Activated CD4-positive, alpha-beta T cell treated with anti-CD3 and anti-CD28 coated beads, Interleukin-2, Interleukin-6, amounts not matched to agents 100 ng/mL and 50 ng/mL, durations not matched to agents 16 hours and 8 hours (primary cell): ENCODE measurements at places on chromosomes 3 and 15.

GRCh38 chr3:174337227-174337626, 521.9 kb upstream of the NAALADL2 start:
- no peak for DNase-seq

DNA sequence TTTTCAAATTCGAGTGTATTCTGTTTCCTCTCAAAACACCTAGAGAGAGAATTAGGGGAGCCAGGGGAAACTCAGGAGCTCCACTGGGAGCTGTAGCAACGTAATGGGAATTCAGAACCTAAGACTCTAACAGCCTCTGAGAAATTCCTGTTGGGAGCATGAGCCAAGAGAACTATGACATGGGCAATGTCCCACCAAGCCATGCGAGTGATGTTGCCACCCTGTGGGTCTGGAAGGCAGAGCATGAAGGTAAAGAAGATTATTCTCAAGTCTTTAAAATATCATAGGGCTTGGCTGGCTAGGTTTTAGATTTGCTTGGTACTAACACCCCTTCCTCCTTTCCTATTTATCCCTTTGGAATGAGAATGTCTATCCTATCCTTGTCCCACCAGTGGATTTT, 392.6 kb upstream of the ADAMTS9 start:
- DNase-seq: no peak

DNA sequence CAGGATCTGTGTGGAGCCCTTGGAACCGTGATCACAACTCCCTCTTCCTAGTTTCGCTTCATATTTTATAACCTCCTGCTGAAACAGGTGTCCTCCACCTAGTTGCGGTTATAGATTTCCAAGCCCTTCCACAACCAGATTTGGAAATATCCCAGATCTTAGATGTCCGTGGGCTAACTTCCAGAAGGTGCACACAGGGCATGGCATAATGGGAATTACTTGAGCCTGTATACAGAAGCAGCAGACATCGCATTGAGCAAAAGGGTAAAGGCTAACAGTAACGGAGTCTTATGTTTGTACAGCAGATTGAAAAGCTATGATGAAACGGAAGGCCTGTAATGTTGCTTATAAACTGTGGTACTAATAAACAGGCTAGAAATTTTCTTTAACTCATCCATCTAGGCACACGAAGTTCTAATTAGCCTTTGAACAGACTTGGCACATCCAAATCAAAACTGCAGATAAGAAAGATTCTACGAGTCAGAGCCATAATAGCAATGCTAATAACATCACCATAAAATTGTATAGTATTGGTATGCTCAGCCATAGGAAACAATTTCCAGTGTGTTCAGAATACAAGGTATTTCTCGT, 1.2 kb upstream of the USF3 start:
- DNase-seq: no peak

DNA sequence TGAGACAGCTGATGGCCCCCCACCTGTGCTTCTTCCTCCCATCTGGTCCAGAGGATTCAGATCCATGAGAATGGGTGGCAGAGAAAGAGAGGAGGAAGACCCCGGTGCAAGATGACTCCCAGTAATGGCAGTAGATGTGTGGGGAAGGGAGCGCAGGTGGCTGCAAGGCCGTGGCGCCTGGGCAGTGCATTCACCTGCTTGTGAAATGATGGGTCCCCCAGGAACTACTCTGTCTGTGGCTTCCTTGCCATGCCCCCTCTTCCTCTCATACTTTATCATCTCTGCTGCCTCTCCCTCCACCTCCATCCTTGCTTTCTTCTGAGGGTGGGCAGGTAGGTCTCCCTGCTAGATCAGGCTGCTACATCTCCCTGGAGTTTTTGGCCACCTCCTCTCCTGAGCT, 23.3 kb downstream of the ZNF710 start:
- no peak for DNase-seq

- no peak for DNase-seq
Measured at GRCh38 chr3:4865714-4866113, 113.5 kb upstream of the BHLHE40 start.

- DNase-seq: no peak
Measured at GRCh38 chr3:25665315-25666280, 891 bp upstream of the TOP2B start.

DNA sequence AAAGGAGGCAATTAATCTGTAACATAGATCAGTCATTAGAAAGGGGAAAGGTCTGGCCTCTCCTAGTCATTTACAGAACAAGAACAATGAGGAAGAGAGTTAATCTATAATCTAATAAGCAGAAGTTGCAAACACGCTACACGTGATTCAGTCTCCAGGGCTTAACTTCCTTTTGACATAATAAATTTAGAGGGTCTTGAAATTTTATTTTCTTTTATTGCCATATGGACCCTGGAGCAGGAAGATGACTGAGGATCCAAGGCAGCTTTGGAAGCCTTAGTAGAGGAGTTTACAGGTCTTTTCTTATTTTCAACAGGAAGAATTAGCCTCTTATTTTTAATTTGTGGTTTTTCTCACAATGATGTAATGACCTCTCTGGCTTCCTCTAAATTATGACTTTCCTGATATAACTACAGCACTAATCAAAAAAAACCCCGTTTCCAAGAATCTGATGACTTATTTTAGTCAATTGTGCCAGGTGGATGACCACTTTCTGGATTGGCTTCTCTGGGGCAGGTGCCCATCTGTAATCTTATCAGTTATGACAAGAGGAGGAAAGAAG, 32.2 kb downstream of the ADGRG7 start:
- DNase-seq: peak; percentile 37

- no peak for DNase-seq
Measured at GRCh38 chr3:71784201-71784913, 591 bp downstream of the PROK2 start.

GRCh38 chr3:197522183-197522715, 33.5 kb downstream of the BDH1 start:
- no peak for DNase-seq

GRCh38 chr3:53495520-53496391, 1.3 kb downstream of the CACNA1D start:
- no peak for DNase-seq

GRCh38 chr3:155243512-155243921, 50.0 kb downstream of the STRIT1 start:
- no peak for DNase-seq

DNA sequence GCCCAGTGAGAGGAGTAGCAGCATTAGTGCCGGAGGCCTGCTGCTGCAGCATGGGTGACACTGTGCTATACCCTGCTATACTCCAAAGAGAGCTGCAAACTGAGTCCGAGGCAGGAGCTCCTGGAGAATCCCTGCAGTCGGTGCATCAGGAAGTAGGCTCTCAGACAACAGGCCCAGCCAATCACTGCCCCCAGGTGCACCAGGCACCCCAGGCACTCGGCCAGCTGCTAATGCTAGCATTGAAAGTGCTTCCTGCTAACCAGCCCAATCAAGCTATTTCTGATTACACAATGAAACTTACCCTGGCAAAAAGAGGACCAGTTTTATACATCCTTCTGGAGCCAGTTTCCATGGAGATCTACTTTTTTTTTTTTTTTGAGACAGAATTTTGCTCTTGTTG, 45.6 kb upstream of the IREB2 start:
- no peak for DNase-seq
